T-helper 22 cell (primary cell): ENCODE measurements at places on chromosomes 1 and 21.

DNA sequence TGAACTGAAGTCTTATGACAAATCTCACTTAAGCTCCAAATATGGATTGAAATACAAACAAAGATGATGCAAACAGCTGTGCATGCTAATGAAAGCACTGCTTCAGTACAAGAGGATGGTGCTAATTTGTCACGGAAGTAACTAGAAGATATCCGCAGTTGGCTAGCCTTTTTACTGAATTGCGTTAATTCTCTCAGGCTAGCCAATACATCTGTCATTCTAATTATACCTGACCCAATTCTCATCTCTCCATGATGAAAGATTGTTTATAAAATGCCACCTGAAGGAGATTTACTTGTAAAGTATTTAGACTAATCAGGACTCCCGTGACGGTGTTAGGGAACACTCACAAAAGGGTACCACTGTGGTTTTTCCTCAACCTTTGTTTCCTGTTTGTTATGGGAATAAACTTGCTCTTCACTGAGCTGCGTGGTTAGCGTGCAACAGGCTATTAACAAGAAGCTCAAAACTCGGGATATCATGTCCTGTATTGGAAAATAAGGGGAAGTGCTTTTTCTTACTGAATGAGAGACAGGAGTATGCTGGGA lies 162.5 kb downstream of the APP start:
- no peak for DNase-seq

DNA sequence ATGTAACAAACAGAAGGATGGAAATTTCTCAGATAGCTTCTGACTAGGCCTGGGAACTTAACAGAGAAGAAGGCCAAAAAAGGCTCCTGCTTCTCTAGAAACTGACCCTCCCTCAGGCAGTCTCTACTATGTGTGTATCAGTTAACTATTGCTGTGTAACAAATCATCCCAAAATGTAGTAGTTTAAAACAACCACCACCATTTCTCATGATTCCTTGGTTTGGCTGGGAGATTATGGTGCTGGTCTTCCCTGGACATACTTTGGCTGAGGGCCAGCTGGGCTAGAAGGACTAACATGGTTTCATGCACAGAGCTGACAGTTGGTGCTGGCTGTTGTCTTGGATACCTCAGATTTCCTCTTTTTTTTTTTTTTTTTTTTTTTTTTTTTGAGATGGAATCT lies 26.2 kb upstream of the CNN3 start:
- no peak for DNase-seq

DNA sequence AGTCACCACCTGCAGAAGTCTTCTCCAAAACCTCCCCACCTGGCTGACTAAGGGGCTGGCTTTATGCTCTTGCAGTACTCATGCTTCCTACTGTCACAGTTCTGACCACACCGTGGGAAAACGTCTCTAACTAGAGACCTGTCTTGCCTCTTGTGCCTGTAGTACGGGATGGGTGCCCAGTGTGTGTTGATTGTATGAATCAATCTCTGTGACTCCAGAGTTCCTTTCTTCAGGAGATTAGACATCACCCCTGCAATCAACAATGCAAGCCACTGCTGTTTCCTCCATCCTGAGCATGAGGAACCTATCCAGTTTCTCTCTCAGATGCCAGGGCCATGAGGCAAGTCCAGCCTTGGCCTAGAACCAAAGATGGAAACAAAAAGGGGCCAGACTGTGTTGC lies 64.1 kb downstream of the LRRN2 start:
- no peak for DNase-seq

GRCh38 chr1:202964791-202965410 lies 2.2 kb downstream of the CYB5R1 start:
- DNase-seq = no peak

GRCh38 chr1:30008998-30009657 lies 714.3 kb downstream of the MATN1 start:
- DNase-seq = no peak

DNA sequence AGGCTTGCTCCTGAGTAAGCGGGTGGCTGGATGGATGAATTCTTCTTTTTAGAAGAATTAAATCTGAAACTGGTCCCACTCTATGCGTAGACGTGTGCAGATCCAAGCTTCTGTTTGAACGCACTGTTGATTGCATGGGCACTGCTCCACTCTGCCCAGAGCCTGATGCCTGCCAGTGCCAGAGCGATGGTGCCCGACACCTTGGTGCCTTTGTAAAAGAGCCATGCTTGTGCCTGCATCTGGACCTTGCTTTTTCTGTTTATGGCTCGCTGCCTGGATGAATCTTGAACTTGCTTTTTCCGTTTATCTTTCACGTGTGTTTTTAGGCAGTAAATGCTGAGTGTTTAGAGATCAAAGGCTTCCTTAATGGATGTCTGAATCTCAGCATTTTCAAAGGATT lies 15.0 kb upstream of the PWP2 start:
- no peak for DNase-seq

- DNase-seq = no peak
These were observed 93.3 kb upstream of the ADAMTS5 start for GRCh38 chr21:27060190-27060589.

DNA sequence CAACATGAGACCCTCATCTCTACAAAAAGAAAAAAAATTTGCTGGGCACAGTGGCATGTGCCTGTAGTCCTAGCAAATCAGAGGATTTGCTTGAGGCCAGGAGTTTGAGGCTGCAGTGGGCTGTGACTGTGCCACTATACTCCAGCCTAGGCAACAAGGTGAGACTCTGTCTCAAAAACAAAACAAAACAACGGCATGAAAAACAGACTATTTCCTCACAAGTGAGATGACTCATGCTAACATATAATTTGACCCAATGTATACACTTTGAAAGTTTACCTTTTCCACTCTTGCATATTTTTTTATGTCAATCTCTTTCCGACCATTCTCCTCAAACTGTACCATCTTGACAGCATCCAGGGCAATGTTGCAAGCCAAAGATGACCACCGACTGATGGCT lies 17.5 kb downstream of the CCT3 start:
- DNase-seq = no peak

DNA sequence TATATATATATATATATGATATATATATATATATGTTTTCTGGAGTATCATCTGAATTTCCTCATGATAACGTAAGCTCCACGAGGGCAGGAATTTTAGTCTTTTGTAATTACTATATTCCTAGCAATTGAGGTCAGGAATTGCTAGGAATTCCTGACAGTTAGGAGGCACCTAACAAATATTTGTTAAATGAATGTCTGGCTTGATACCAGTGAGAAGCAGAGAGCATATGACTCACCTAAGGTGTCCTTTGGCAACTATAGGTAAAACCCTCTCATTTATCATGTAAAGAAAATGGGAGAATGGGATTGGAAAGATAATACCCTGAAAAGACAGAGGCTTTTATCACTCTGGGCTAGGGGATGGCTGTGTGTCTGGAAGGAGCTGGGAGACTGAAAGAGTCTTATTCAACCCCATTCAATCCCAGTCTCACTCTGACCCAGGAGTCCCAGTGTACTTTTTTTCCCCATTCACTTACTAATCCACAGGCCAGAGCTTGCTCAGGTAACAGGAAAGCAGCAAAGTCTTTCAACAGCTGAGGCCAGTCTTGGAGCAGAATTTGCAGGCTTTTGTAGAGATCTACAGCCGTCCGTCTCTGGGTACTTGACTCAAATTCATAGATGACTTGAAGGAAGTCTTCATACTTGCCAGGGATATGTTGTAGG lies 71.2 kb downstream of the DAP3 start:
- DNase-seq = no peak

- DNase-seq = no peak
These were observed 455.2 kb downstream of the LTN1 start for GRCh38 chr21:28537371-28538079.

- DNase-seq = no peak
These were observed 392.7 kb downstream of the NPHP4 start for GRCh38 chr1:5599541-5599940.

DNA sequence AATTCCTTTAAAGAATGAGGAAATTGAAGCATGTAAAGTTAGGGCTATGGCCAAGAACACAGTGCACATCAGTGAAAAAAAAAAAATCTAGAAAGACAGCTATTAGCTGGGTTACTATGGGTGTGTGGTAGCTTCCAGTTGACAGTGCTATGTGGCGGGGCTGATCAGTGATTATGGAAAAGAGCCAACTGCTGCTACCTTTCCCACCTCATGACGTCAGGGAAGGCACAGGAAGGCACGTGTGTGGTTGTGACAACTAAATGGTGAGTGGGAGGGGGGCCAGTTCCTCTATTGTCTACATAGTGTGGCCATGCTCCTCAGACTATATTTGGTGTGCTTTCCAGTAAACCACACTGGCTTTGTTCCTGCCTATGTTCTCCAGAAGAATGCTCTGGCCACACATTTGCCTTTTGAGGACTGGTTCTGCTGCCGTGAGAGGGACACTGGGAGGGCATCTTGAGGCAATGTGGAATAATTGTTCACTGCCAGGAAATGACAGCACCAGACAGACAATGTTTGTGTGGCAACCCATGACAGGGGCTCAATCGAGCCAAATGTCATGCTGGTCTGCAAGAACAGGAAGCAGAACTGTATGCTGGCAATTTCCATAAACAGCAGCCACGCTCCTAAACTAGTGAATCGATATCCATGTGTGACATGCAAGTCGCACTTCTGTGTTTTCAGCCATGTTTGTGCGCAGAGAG lies 3.0 kb upstream of the SDE2 start:
- peak; percentile 61 for DNase-seq

DNA sequence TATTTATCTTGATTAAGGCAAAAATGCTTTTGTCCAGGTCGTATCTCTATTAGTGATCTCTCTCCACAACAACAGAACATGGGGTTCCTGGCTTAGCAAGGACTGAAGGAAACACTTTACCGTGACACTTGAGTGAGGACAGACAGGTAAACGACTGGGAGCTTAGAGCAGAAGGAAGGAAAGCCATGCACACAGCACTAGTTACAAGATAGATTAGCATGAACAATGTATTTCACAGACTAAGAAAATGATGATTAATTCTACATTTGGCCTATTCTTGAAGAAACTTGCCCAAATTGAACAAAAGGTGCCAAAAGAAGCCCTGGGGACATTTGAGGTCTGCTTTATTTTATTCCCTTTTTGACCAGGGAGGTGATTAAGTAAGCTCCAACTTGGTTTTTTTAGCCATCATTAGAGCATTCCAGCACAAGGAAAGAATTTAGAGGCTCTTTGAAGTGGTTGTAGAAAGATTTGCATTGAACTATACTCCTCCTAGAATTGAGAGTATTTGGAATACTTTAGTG lies 248.5 kb downstream of the USP25 start:
- DNase-seq = no peak

GRCh38 chr1:219771080-219771479 lies 157.3 kb downstream of the SLC30A10 start:
- no peak for DNase-seq

DNA sequence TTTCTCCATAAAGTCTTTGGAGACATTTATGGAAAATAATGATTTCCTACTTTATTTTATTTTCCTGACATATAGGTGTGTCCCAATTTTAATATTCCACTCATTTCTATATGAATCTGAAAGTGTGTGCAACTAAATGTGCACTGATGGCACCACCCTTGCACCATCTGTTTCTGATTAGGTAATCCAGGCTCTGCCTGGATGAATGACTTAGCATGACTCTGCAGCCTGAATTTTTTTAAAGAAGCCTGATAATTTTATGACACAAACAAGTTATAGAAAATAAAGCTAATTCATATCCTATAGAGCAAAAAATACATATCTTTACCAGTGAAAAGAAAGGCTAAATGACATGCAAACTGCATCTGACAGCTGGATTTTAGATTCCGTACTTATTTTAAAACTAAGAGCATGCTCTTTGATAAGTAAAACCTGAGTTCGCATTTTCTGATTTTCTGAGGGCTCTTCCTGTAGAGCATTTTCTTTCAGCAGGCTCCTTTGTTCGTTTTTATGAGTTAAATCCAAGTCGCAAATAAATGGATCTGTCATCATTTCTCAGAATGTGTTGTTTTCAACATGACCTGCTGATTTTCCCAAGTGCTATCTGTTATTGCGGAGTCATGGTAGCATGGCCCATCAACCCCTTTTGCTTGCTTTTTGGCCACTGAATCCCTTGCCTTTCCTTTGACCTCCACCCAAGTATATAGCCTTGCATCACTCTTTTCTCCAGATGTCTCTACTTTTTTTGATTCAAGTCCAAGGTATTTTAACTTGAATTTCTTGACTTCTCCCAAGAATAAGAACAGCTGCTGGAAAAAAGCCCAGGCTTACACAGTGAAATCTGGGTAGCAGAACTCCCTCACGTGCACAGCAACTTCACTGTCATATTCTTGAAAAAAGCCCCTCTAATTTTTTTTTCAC lies 52.8 kb upstream of the LYPLAL1 start:
- DNase-seq = no peak

- DNase-seq = no peak
These were observed 4.1 kb upstream of the ANGPTL1 start for GRCh38 chr1:178874966-178875365.

DNA sequence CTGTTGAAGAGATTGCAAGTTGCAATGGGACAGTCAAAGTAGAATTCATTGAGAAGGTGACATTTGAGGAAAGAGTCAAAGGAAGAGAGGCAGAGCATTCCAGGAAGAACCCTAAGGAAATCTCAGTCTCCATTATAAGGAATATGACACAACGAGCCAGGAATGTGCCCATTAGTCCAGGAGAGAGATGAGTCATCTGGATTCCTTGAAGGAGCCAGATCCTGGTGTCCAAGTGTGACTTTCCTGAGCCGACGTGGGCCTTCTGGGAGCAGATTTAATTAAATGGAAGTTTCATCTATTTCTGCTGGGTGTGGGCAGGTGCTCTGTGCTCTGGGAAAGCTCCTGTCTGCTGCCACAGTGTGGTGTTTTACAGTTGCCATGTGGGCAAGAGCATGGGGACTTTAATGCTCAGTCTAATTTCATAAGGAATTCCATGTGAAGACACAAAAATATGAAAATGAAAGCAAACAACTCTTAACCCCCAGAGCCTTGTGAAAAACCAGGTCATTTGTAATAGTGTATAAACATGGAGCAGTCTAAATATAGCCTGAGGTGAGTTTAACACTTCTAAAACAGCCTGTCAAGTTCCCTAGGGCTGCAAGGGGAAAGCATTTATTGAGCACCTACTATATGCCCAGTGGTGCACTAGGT lies 111.4 kb upstream of the ARTN start:
- DNase-seq = no peak

DNA sequence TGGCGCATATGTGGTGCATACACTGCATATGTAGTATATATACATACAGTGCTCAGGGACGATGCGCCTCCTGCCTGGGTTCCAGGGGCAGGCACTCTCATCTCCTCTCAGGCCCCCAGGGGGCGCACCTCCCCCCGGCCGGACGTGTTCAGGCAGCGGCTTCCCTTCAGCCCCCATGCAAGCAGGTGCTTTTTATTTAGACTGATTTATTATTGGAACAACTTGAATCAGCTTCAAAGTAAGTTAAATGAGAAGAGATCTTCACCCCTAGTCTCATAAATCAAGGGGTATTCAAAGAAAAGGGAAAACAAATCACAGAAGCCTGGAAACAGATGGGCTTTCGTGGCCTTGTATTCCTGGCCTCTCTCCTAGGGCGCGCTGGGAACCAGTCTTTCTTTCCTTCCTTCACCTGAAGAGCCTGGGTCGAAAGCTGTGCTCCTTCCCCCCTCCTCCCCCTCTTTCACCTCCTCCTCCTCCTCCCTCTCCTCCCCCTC lies 64.6 kb downstream of the UBIAD1 start:
- peak; percentile 17 for DNase-seq
